ENCODE measurements at places on chromosomes 4 and X.

DNA sequence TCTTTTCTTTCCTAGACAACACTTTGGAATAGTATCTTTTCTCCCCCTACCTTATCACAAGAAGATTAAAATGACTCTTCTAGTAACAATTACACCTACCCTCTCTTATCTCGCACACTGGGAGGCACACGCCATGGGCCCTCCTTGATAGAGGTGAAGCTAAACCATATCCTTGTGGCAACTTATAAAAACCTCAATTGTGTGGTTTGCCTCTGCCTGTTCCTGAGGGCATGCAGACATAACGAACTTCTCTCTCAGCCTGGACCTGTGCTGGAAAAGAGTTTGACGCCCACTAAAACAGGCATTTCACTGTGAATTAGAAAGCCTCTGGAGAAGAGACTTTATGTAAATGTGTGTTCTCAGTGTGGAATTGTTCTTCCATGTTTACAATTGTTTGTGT is 141.2 kb downstream of the NDST3 start:
- no peak for DNase-seq

- no peak for DNase-seq
Measured at GRCh38 chr4:69058410-69059059, 37.7 kb upstream of the UGT2B7 start.

- DNase-seq = no peak
Measured at GRCh38 chr4:145195167-145195952, 15.0 kb upstream of the OTUD4 start.

- no peak for DNase-seq
Measured at GRCh38 chrX:77398330-77398954, 48.7 kb upstream of the FGF16 start.

DNA sequence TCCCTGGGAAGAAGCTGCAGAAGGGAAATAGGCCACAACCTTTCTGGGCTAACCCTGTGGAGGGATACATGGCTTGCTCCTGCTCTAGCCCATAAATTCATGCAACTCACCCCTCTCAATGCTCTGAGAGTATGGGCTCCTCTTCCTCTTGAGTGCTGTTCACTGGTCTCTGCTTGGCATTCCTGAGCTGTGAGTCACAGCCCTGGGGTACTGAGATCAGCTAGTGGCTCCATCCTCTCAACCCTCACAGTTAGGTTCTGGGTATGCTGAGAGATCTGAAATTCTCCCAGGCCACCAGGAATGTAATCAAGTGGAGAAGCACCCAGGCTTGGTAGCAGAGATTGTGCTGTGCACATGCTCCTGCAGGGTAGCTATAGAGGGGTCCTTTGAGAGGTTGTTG is 60.6 kb upstream of the SPANXN2 start:
- no peak for DNase-seq

DNA sequence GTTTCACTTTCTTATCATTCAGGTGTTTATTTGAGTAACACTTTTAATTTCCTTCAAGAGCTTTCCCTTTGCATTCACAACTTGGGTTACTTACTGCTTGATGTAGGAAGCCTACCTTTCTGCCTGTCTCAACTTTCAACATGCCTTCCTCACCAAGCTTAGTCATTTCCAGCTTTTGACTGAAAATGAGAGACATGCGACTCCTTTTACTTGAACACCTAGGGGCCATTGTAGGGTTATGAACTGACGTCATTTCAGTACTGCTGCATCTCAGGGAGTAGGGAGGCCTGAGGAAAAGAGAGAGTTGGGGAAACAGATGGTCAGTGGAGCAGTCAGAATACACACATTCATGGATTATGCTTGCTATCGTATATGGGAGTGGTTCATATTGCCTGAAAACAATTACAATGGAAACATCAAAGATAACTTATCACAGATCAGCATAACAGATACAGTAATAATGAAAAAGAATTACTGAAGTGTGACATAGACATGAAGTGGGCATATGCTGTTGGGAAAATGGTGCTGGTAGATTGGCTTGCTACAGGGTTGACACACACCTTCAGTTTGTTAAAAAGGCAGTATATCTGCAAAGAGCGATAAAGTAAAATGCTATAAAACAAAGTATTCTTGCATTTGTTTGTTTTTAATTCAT is 25.7 kb downstream of the USP53 start:
- DNase-seq = no peak

DNA sequence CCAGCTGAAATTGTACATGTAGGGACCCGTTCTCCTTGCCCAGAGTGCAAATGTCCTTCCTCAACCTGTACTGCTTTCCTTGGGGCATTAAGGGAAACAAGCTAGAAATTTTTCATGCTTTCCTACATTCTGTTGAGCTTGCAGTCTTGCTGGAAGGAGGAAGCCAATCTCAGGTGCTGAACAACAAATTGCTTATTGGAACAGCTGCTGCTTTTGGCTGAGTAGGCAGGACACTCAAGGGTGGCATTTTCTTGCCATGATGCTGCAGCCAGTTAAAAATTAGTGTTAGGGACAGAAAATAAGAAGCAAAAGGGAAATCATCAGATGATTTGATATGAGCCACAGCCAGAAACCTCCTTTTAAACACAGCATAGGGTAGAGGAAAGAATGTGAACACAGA is 223.7 kb downstream of the QDPR start:
- DNase-seq = no peak

GRCh38 chr4:40507977-40508376 is 121.7 kb downstream of the RBM47 start:
- no peak for DNase-seq

DNA sequence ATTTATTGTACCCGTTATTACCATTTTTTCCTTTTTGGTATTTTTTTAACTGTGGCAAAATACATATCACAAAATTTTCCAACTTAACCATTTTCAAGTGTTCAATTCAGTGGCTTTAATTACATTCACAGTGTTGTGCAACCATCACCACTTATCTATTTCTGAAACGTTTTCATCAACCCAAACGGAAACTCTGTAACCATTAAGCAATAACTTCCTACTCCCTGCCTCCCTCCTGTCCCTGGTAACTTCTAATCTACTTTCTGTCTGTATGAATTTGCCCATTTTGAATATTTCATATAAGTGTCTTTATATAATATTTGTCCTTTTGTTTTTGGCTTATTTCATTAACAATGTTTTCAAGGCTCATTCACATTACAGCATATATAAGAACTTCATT is 57.4 kb upstream of the MSN start:
- no peak for DNase-seq

- DNase-seq = no peak
Measured at GRCh38 chr4:123116412-123116811, 194.0 kb upstream of the NUDT6 start.

DNA sequence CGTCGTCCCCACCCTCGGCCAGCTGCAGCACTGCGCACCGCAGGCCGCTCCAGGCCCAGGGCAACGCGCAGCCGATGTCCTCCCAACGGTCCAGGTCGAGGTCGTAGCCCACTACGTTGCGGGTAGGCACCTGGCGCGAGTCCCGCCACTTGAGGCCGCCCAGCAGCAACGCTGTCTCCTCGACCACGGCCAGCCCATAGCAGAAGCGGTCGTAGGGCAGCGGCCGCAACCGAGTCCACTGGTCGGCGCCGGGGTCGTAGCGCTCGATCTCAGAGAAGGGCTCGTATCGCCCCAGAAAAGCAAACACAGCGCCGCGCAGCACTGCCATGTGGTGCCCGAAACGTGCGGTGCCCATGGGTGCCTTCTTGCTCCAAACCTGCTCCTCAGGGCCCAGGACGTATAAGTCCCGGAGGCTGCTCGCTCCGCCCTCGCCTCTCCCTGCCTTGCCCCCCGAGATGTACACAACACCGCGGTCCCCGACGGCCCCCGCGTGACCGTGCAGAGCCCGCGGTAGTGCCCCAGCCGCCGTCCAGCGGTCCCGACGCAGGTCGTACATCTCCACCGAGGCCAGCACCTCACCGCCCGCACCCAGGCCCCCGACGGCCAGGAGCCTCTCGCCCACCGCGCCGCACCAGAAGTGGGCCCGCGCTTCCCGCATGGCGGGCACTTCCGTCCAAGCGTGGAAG is 2.1 kb downstream of the KLHL34 start:
- DNase-seq = no peak

DNA sequence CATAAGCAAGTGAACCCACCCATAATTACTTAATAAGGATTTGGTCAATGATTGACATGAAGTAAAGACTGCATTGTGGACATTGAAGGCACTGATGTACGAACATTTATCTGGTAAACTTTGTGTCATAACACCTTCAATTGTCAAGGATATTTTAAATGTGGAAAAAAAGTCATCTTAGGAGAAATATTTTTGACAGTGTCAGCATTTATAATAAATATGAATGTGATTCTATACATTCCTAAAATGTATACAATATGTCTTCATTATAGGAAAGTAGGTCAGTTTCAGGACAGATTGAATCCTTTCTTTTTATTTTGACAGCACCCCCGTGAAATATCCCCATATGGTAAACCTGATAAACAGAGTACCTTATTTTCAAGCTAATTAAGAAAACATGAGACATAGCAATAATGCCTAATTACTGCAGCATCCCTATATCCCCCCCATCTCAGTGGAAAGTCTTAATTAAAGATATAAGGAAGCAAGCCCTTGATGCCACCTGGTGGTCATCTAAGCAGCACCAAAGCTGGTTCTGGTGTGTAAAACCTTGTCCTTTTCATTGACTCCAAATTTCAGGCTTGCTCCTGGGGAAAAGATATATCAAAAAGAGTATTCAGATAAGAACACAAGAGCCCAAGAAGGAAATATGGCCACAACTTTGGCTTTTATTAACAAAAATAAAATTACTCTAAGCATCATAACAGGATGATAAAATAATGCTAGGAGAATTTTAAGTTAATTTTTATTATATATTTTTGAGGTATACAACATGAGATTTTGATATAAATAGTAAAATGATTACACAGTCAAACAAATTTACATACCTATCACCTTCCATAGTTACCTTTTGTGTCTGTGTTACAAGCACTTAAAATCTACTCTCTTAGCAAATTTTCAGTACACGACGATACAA is 379.7 kb downstream of the TLL1 start:
- no peak for DNase-seq

DNA sequence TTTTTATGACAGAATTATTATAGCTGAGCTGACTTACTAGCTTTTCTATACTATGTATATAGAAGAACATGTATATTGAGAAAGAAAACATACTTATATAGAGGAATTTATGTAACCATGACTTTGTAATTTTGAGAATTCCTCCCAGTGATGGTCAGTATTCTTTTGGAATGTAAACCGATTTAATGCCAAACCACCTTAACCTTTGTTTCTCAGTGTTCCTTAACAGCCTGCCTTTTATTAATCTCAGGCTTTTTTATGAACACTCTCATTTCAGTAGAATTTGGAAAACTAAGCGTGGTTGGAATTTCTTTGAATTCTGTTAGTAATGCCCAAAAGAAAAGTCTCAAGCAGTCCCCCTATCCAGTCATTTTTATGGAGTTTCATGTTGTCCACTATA is 47.0 kb downstream of the MOSPD2 start:
- DNase-seq = no peak

All from AG08396 (cell line).